ENCODE measurements at places on chromosomes 2 and 18.

GRCh38 chr2:95052307-95052706, 26.8 kb downstream of the MAL start:
- DNase-seq = no peak

DNA sequence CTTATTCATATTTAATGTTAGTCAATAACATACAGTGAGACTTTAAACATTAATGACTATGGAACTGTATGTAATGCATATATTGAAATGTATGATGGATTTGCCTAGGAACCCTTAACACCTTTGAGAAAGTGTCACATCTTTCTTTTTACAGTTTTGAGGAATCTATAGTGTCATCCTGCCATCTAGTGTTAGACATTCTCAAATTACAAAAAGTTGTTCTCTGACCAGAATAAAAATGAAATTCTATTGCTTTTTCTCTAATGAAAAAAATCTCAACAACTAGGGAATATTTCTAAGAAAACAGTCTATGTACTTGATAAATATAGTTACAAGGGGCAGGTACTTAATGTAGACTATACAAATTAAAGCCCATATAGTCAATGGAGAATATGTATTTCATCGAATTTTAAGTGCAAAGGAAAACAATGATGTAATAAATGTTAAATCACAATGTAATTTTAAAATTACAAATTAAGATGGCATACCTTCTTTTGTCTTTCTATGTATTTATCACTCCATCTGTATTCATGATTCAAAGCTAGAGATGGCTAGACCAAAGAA, 5.1 kb upstream of the CALCRL start:
- DNase-seq = no peak

DNA sequence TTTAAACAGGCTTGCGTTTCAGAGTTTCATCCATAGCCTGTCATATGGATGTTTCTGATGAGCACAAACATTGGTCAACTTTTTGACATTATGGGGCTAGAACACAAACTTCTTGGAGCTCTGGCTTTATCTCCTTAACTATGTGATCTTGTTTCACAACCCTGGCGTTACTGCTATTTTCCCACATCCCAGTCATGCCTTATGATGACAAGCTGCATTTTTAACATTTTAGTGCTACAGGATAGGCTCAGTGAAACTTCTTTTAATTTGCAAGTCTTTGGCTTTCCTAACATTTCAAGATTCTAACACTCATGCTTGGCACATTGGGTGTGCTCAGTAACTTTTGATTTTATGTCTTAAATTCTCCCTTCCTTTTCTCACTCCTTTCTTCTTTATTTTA, 21.0 kb upstream of the PDE1A start:
- no peak for DNase-seq

GRCh38 chr18:39759926-39760325, 2194.3 kb upstream of the CELF4 start:
- DNase-seq = no peak

- no peak for DNase-seq
These were observed 22.5 kb downstream of the MOB4 start for GRCh38 chr2:197538412-197538811.

GRCh38 chr2:200357845-200358244, 51.4 kb downstream of the SPATS2L start:
- DNase-seq = no peak

DNA sequence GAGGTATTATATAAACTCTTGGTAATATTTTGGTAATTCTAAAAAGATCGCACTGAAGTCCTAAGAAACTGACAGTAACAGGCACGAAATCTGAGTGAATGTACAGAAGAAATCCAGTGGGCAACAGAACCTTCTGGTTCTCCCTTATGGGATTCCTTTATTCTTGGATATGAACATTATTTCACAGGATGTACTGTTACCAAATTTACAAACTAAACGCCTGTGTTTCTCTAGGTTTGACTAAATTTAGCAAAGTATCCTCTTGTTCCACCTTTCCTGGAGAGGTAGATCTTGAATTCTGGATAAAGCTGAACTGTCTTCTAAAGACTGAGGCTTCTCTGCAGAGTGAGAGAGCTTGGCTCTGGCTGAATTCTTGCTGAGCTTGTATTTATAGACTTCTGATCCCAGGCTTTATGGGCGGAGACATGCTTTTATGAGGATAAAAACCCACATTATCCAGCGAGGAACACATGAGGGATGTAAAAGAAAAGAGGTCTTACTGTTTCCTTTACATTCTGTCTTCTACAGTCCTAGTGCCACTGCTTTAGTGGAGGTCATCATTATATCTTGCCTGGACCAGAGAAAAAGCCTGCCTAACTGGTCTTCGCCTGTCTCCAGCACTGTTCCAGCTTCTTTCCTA, 220.8 kb downstream of the CDH2 start:
- no peak for DNase-seq

- no peak for DNase-seq
These were observed 11.3 kb upstream of the SPATA3 start for GRCh38 chr2:230984393-230985220.

GRCh38 chr2:222782201-222782730, 78.6 kb upstream of the ACSL3 start:
- no peak for DNase-seq

GRCh38 chr2:197191940-197192322, 118.6 kb downstream of the ANKRD44 start:
- DNase-seq = peak; percentile 35

GRCh38 chr18:76914314-76914713, 92.0 kb downstream of the ZNF236 start:
- DNase-seq = no peak

DNA sequence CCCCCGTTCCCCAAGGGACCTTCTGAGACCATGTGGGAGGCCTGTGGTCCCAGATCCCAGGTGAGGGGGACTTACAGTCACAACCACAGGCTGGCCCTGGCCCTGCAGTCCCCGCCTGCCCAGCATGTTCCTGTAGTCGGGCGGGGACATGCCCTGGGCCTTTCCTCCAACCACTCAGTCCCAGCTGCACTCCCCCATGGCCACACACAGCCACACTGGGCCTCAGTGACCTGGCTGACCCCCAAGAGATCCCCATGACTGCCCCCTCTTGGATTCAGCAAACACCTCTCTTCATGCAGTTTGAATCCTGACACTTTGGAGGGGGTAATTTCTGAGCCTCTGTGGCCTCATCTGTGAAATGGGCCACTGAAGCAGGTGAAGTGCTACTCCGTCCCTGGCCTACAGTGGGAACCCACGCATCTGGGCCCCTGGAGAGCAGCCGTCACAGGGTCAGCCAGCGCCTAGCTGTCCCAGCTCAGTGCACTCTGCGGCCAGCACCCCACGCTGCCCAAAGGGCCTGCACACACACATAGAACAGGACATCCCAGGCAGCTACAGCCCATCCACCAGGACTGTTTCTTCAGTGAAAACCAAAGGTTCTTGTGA, 12.7 kb upstream of the ARHGEF4 start:
- DNase-seq = no peak

GRCh38 chr2:88095022-88095421, 27.4 kb downstream of the SMYD1 start:
- no peak for DNase-seq

DNA sequence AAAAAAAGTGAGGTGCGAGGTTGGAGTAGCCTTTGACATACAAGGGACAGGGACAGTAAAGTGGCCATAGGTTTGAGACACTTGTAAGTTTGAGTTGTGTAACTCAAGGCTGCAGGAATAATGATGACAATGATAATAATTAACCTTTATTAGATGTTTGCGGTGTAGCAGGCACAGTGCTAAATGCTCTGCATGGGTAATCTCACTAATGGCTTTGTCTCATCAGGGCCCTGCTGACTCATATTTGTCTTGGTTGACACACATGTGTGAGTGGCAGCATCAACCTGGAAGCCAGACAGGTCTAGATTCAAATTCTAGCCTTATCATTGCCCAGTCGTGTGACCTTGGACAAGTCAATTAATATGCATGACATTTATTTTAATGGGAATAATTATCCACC, 126.2 kb downstream of the FSHR start:
- DNase-seq = no peak

- no peak for DNase-seq
These were observed 301.6 kb upstream of the CDH20 start for GRCh38 chr18:61031626-61032025.

DNA sequence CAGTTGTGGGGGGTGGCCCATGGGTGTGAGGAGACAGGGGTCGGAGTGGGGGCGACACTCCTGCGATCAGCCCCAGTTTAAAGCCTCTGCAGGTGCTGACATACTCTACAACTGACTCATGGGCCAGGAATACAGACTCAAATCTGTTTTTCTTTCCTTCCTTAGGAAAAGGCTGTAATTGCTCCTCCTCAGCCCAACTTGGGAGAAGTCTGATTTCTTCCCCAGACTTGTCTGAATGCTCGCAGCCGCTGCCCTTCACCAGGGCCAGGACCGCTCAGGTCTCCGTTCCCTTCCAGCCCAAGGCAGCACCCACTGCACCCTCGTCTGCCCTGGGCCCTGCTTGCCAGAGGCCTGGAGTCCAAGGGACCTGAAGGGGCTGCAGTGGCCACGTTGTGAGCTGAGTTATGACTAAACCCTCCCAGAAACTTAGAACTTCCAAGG, 41.3 kb downstream of the RHOB start:
- no peak for DNase-seq

GRCh38 chr2:221112744-221113143, 459.4 kb downstream of the EPHA4 start:
- DNase-seq = no peak

All from T-helper 9 cell (primary cell).